ENCODE measurements at places on chromosomes 12 and 14. TPM values are rescaled to one million over a fixed set of nuclear protein-coding genes. Genes with fewer than 3 reads are reported as not detected.

DNA sequence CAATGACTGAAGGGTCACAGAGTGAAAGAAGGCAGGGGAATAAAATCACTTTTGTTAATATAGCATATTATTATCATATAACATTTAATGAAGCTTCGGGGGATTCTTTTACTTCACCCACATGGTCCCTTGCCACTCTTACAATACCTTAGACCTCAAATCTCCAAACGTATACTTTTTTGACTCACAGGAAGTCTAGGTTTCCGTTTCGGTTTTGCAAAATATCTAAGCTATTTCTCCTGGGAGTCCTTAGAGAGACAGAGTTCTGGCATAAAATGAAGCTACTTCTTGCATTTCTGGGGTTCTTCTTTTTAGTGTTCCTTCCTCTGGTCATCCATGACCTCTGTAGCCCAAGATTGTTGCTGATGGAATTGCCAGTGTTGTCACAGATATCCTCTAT is 590.5 kb upstream of the ATP2B1 start:
- no peak for DNase-seq
- H3K36me3 ChIP-seq = no peaks in the 10 kb centered on the region
- no peaks in the 10 kb centered on the region for H3K4me1 ChIP-seq
- H3K27me3 ChIP-seq = no peaks in the 10 kb centered on the region
- peak overlapping the region; percentile 20 for H3K4me3 ChIP-seq
- peak overlapping the region; percentile 8 for H3K27ac ChIP-seq

- H3K4me1 ChIP-seq = peaks cover 48% of the 10 kb centered on the region
- peaks cover 35% of the 10 kb centered on the region for H3K27me3 ChIP-seq
These were observed 17.7 kb downstream of the OR6S1 start for GRCh38 chr14:20623798-20624197.

DNA sequence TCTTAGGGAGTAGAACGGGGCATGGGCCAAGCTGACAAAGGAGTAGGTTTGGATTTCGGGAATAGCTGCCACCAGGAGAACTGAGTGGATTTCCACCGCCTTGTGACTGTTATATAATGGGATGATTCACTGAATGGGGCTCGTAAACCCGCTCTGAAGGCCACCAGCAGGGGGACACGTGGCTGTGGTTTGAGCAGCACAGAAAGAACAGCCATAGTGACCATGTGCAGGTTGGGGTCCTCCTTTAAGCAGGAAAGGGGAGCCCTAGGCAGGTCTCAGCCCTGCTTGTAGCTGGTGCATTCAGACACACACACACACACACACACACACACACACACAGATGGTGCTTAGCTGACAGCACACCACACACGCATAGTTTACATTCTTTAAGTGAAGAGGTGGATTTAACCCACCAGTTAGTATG is 8.6 kb upstream of the ASB2 start:
- H3K4me1 ChIP-seq = peaks cover 13% of the 10 kb centered on the region
- DNase-seq = no peak
- no peaks in the 10 kb centered on the region for H3K36me3 ChIP-seq
- no peak overlapping the region for H3K4me3 ChIP-seq
- peaks cover 28% of the 10 kb centered on the region for H3K27me3 ChIP-seq

- H3K4me1 ChIP-seq = no peaks in the 10 kb centered on the region
- H3K27me3 ChIP-seq = no peaks in the 10 kb centered on the region
- peaks cover 10% of the 10 kb centered on the region for H3K36me3 ChIP-seq
- H3K27ac ChIP-seq = no peak overlapping the region
- no peak overlapping the region for H3K4me3 ChIP-seq
These were observed 262.0 kb downstream of the MED13L start for GRCh38 chr12:116015525-116015924.

DNA sequence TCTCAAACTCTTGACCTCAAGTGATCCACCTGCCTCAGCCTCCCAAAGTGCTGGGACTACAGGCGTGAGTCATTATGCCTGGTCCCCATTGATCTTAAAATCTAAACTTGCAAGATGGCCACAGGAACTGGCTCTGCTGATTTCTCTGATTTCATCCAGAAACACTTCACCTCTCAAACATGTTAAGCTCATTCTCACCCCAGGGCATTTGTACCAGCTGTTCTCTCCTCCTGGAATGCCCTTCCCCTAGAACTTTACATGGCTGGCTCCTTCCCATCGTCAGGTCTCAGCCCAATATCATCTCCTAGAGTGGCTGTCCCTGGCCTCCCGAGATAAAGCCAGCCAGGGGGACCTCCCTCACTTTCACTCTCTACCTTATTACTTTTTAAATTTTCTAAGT is 5.3 kb upstream of the LRTM2 start:
- H3K27me3 ChIP-seq = no peaks in the 10 kb centered on the region
- H3K4me3 ChIP-seq = no peak overlapping the region
- no peaks in the 10 kb centered on the region for H3K36me3 ChIP-seq

DNA sequence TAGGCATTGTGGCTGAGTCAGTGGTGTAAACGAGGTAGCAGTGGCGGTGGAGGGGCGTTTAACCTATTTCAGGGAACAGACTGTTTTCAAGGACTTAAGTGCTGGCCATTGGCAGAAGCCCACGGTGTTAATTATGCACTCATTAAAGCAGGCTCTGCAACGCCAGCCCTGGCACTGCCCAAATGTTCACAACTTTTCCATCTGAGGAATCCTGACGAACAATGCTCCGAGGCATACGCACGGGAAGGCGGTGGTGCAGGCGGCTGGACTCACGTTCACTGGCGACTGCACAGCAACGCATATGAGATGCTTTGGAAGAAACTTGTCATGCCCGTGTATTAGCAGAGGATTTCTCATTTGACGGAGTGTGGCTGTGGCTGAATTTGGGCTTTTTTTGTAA is 70.6 kb upstream of the SLC24A4 start:
- H3K27ac ChIP-seq = no peak overlapping the region
- no peaks in the 10 kb centered on the region for H3K36me3 ChIP-seq
- DNase-seq = no peak
- H3K4me3 ChIP-seq = no peak overlapping the region
- H3K4me1 ChIP-seq = peaks cover 7% of the 10 kb centered on the region
- H3K27me3 ChIP-seq = peaks cover 35% of the 10 kb centered on the region

- H3K27me3 ChIP-seq = no peaks in the 10 kb centered on the region
- H3K27ac ChIP-seq = peak overlapping the region; percentile 100
- H3K36me3 ChIP-seq = peaks cover 3% of the 10 kb centered on the region
- H3K4me1 ChIP-seq = peaks cover 33% of the 10 kb centered on the region
These were observed 2.8 kb downstream of the ZFP36L1 start for GRCh38 chr14:68789821-68790643.

DNA sequence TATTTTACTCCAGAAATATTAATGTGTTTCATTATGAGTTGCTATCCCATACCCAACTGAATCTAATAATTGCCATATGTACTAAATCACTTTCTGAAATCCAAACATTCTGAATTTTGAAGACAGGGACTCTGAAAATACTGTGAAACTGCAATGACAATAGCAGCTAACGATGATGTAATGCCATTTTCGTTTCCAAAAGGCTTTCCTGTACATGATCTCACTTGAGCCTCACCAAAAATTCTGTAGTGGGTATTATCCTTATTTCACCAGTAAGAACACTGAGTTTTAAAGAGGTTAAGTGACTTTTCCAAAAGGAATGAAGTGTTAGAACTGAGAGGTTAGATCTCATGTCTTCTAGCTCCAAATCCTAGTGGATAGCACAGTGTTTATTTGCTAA is 133.3 kb downstream of the FLRT2 start:
- no peaks in the 10 kb centered on the region for H3K36me3 ChIP-seq
- no peaks in the 10 kb centered on the region for H3K4me1 ChIP-seq
- no peaks in the 10 kb centered on the region for H3K27me3 ChIP-seq

- H3K27ac ChIP-seq = no peak overlapping the region
- H3K36me3 ChIP-seq = no peaks in the 10 kb centered on the region
- no peak for DNase-seq
- H3K27me3 ChIP-seq = no peaks in the 10 kb centered on the region
These were observed 137.8 kb upstream of the SOX5 start for GRCh38 chr12:24087294-24087693.

DNA sequence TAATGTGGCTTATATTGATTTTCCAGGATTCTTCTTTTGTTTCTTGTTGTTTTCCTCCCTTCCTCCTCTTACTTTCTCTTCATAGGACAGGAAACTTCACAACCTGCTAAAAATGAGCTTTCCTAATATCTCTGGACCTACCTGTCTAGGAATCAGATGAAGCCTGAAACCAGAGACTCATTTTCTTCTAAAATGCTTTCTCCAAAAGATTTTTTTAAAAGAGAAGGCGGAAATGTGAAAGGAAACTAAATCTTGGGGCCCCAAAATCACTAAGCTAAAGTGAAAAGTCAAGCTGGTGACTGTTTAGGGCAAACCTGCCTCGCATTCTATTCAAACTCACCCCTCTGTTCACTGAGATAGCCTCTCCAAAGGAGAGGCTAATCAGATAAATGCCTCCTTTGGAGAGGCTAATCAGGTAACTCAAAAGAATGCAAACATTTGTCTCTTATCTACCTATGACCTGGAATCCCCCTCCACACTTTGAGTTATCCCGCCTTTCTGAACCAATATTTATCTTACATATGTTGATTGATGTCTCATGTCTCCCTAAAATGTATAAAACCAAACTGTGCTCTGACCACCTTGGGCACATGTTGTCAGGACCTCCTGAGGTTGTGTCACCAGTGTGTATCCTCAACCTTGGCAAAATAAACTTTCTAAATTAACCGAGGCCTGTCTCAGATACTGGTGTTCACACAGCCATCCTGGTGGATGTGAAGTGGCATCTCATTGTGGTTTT is 72.7 kb upstream of the HECTD1 start:
- no peaks in the 10 kb centered on the region for H3K4me1 ChIP-seq
- H3K27me3 ChIP-seq = no peaks in the 10 kb centered on the region
- H3K4me3 ChIP-seq = no peak overlapping the region
- H3K36me3 ChIP-seq = no peaks in the 10 kb centered on the region
- DNase-seq = no peak

- H3K27me3 ChIP-seq = no peaks in the 10 kb centered on the region
- DNase-seq = no peak
- no peak overlapping the region for H3K4me3 ChIP-seq
- no peaks in the 10 kb centered on the region for H3K4me1 ChIP-seq
These were observed 68.9 kb downstream of the EPS8 start for GRCh38 chr12:15720295-15720694.

The PTPN6 gene
- total RNA-seq = 237 TPM

The PDZRN4 gene
- total RNA-seq = not detected

The ISCA2 gene
- 36.0 TPM for total RNA-seq

The GALNT9 gene
- not detected for total RNA-seq

The FLVCR2 gene
- 3.1 TPM for total RNA-seq

The VRTN gene
- 0.09 TPM for total RNA-seq

Data from T-cell (primary cell).